ENCODE measurements at places on chromosomes 11 and 22.

DNA sequence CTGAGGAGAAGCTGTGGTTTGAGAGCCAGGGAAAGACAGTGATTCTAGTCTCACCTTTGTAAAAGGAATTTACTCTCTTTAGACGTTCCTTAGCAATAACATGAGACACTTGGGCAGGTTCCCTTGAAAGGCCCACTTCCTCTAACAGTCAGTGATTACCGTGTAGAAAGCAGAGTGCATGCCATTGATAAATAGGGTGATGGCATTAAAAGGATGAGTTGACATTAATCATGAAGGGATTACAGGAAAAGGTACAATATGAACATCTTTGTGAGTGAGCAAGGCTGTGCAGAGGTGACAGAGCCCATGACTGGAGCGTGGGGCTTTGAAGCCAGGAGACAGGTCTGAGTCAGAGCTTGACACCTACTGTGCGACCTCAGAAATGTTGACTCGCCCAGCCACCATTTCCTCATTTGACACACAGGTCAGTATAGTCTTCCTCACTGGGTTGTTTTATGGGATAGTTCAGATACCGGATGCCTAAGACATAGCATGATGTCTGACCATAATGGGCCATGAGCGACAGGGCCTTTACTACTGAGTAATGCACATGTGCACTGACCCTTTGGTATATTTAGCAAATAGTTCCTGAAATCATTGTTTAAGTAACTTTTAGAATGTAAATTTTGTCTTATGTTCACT, 341.7 kb upstream of the MTNR1B start:
- DNase-seq: no peak

GRCh38 chr11:34850334-34850733, 65.8 kb downstream of the APIP start:
- DNase-seq: no peak

GRCh38 chr22:42977569-42977968, 37.4 kb downstream of the PACSIN2 start:
- no peak for DNase-seq

GRCh38 chr11:7965386-7965785, at the start of gene NLRP10:
Gene NLRP10, minus strand, starts transcription at chr11:7965447. Its CDS starts 1,952 bp downstream, at chr11:7963495.
- DNase-seq: no peak

DNA sequence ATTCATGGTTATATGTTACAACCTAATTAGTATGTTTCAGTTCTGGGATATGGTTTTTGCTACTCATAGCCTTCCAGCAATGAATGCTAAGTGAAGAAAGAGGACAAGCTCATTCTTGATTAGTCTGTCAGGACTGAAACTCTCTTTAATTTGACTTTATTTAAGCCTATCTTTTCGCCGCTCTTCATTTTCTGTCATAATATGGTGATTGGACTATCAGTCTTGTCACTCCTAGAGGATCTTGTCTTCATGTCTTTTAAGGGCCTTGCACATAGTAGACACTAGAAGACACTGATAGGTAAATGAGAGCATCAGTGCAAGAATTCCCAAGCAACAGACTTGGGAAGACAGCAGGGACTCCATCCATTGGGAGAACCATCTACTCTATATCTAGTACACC, 18.9 kb upstream of the MTCH2 start:
- DNase-seq: no peak

DNA sequence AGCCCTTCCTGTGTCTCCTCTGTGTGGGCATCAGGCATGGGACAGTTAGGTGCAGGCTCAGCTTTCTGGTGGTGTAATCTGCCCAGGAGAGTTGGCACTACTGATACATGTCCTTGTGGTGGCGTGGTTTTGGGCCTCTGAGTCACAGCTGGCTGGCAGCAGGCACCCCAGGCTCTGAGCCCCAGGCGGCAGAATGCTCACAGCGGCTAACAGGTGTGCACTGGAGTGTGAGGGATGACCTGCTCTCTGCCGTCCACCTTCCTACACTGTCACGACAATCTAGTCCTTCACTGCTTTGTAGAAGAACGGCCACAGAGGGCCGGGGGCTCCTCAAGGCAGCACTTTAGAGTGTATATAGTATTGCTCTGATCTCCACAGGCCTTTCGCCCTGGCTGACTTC, 100.3 kb upstream of the PITPNB start:
- DNase-seq: no peak

DNA sequence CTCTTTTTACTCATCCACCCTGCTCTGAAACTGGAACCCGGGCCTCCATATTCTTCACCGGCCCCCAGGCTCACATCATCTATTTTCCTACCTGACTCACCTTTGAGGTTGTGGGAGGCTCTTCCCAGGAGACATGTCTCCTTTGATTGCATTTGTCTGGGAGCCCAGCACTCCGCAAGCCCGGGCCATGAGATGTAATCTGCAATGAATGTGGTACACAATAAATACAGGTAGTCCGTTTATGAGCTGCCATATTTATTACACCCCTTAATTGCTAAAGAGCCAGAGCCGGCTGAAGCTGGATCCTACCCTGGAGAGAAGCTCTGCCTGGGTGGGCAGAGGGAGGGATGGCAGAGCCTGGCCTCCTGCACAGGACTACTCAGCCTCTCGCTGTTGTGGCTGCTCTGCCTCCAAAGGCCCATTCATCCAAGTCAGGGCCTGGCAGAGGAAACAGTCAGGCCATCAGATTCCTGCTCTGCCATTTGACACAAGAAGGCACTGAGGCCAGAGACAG, 49.5 kb downstream of the TP53I11 start:
- DNase-seq: no peak

DNA sequence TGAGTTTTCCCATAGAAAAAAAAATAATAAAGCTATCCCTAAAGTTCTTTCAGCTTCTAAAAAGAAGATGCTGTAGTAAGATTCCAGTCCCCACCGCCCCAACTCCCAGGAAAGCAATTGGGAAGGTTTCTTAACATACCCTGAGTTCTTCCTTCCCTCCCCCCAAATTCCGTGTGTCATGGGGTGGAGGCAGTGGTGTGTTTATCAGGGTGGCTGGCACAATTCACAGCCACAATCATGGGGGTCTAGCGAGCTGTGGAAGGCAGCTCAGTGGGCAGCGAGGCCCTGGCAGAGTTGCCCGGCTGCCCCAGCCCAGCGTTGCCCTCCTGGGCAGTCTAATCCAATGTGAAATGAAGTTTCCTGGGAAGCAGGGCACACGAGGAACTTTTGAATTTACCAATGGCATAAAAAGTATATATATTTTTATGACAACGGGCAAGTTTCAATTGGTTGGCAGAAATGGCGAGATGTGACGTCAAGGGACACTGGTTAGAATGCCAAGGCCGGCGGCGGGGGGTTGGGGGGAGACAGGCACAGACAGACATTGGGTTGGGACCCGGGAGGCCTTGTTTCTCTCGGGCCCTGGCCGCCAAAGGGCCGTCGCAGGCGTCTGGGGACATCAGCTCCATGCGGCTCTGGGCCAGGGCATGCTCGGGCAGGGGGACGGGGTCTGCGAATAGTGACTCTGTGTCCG, 80.7 kb upstream of the PPARA start:
- DNase-seq: no peak

- no peak for DNase-seq
Observed at GRCh38 chr11:35343033-35343598, 76.2 kb downstream of the SLC1A2 start.

DNA sequence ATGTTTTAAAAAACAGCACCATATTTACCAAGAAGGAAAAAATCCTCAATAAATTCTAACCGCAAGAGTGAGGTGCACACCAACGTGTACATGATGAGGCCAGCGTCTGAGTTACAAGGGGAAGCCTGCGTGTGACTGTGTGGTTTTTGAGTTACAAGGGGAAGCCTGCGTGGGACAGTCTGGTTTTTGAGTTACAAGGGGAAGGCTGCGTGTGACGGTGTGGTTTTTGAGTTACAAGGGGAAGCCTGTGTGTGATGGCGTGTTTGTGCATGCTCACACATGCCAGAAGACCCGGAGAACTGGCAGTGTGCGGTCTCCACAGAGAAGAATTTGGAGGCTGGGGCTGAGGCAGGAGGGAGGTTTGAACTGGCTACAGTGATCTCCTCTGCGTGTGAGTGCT, 1376.4 kb downstream of the TBC1D22A start:
- DNase-seq: no peak

DNA sequence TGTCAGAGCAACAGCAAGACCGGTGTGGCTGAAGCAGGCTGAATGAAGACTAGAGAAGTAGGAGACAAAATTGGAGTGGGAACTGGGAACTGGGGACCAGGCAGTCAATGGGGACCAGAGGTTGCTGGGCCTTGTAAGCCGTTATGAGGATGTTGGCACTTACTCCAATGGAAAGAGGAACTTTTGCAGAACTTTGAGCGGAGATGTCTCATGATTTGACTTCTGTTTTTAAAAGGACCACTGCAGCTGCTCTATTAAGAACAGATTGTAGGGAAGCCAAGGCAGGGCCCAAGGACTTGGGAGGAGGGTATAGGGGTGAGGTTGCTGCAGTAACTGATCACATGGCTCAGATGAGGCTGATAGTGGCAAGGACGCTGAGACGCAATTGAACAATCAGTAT, 34.2 kb downstream of the IL18 start:
- DNase-seq: no peak

DNA sequence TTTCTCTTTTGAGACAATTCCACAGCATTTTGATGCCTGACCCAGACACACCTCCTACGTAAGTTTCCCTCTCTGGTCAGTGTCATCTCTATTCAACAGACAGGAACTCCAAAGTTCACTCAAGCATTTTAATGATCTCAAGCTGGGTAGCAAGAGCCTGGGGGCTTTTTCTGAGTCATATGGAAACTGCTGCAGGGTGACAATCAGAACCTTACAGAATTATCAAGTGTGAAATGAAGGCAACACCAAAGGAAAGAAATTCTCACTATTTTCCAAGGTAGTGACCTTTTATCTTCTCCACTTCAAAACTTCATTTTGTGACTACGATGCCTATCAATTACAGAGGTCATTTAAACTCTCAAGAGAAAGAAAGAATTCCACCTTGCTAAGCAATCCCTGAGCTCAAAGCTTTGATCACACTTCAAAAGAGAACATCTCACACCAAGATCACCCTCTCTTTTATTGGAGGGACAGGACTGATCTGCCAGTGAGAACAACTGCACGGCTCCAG, 229.0 kb upstream of the ZC3H12C start:
- DNase-seq: no peak

DNA sequence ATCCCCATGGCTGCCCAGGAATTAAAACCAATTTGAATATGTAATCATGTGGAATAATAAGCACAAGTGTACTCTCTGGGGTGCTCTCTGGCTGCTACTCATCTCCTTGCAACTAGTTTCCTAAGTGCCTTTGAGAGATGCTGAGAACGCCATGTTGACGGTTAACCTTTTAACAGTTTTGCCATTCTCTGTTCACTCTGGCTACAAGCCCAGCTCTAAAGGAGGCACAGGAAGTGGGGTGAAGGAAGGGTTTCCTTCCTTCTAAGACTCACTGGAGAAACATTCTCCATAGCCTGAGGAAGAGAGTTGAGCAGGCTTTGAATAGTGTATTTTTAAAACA, 122.0 kb upstream of the ZC3H12C start:
- DNase-seq: no peak

DNA sequence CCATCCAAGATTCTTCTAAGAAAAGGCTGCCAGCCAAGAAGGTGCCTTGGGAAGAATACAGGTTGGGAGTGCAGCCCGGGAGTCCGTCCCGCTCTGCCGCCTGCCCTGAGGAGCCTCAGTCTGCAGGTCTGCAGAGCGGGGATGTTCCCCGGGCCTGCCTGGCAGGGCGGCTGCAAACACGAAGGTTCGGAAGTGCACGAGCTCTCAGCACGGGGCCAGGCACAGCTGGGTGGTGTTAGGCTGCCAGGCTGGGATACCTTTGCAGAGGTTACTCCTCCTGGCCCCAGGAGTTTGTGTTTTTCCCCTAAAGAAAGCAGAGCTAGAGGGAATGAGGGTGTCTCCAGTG, 9.4 kb upstream of the PRR5 start:
- no peak for DNase-seq

- no peak for DNase-seq
Observed at GRCh38 chr11:46360878-46361277, 13.6 kb downstream of the DGKZ start.

- no peak for DNase-seq
Observed at GRCh38 chr22:46591930-46592329, 28.3 kb upstream of the GRAMD4 start.

DNA sequence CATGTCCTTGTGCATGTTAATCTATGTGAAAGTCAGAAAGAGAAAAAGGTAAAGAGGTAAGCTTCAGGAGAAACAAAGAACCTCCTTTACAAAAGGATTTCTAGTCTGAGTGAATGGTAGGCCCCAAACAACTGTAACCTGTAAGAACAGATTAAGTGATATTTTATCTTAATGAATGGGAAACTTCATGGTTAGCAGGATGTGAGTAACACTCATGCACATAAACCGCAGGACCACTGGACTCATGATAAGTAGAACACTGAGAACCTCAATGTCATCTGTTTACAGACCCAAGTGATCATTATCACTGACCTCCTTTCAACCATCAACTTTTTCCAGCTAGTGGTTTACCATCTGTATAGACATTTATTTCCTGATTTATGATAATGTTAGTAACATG, 19.9 kb downstream of the OR8G5 start:
- DNase-seq: no peak

DNA sequence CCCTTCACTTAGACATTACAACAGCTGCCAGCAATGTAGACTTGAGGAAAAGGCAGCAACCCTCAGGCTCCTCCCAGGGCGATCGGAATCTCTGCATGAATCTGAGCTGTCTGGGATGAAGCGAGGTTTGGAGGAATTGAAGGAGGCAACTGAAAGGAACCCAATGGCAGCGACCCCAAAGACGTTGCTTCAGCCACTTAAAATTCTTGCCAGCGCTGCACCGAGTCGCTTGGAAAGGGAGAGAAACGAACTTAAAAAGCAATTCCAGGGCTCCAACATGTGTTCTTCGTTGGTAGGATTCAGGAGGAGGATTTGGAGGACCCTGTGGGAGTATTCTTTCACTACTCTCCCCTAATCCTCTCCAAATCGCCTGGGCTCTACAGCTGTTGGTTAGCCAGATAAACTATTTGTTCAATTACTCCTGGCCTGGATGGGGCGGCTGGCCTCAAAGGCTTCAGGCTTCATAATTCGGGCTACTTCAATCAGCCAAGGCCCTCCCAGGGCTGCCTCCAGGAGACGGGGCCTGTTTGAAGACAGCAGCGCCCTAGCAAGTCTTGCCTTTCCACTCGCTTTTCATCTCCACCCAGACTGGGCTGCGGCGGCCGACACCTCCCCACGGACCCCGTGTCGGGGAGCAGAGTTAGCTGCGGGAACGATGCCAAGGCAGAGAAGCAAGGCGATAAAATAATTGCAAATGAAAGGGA, 72.4 kb upstream of the TMEM45B start:
- no peak for DNase-seq

GRCh38 chr11:86196085-86196696, 48.4 kb upstream of the EED start:
- no peak for DNase-seq

- no peak for DNase-seq
Observed at GRCh38 chr11:9838961-9839360, 175.1 kb downstream of the SWAP70 start.

- no peak for DNase-seq
Observed at GRCh38 chr11:96323642-96323985, 19.4 kb downstream of the MAML2 start.
